ENCODE measurements at places on chromosomes 5 and 9. TPM values are rescaled to one million over a fixed set of nuclear protein-coding genes. Genes with fewer than 3 reads are reported as not detected.
A peak's percentile ranks its signal among the peaks of the same experiment; 100 is the strongest.

ANKRD31 gene
- 0.11 TPM for total RNA-seq

FAM151B gene
- total RNA-seq = 0.91 TPM

ZDHHC11B gene
- total RNA-seq = 13.4 TPM

C9orf85 gene
- total RNA-seq = 6.3 TPM

IQGAP2 gene
- 4.1 TPM for total RNA-seq

IL9 gene
- not detected for total RNA-seq

SPINK7 gene
- not detected for total RNA-seq

SHISAL2B gene
- not detected for total RNA-seq

DNA sequence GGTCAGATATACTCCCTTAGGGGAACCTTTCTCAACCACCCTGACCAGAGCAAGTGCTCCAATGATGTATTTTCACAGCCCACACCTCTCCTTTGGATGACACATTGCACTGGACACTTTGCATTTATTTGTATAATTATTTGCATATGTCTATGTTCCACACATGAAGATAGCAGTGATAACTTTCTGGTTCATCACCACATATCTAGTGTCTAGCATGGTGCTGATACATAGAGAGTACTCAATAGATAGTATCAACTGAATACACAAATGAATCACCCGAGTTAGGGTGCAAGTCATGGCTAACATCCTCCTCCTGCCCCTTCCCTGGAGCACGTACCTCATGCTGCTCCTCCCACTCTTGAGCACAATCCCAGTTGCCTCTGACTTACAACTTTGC, 617.6 kb downstream of the EBF1 start:
- peak overlapping the region; percentile 84 for H3K27ac ChIP-seq
- no peaks in the 10 kb centered on the region for H3K36me3 ChIP-seq
- DNase-seq = no peak

DNA sequence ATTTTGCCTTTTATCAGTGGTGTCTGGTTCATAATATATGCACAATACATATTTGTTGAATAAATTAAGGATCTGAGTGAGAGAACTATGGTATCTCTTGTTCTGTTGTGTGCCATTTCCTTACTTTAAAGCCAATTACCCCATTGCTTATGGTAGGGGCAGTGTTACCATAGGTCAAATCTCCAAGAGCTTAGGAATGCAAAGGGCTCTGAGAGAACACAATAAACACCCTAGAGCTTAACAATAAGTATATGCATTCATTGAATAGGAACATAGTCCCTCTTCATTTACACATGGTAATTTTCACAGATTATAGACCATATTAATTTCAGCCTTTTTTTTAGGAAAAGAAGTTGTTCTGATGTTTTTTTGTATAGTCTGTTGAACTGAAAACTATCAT, 112.2 kb downstream of the MCTP1 start:
- H3K36me3 ChIP-seq = no peaks in the 10 kb centered on the region
- DNase-seq = no peak
- H3K4me1 ChIP-seq = no peaks in the 10 kb centered on the region
- H3K27ac ChIP-seq = no peak overlapping the region
- H3K27me3 ChIP-seq = no peaks in the 10 kb centered on the region

- no peaks in the 10 kb centered on the region for H3K27me3 ChIP-seq
- peaks cover 22% of the 10 kb centered on the region for H3K4me1 ChIP-seq
- H3K27ac ChIP-seq = no peak overlapping the region
- no peak for DNase-seq
- H3K4me3 ChIP-seq = no peak overlapping the region
These were observed 63.1 kb downstream of the RNF38 start for GRCh38 chr9:36337002-36337401.

DNA sequence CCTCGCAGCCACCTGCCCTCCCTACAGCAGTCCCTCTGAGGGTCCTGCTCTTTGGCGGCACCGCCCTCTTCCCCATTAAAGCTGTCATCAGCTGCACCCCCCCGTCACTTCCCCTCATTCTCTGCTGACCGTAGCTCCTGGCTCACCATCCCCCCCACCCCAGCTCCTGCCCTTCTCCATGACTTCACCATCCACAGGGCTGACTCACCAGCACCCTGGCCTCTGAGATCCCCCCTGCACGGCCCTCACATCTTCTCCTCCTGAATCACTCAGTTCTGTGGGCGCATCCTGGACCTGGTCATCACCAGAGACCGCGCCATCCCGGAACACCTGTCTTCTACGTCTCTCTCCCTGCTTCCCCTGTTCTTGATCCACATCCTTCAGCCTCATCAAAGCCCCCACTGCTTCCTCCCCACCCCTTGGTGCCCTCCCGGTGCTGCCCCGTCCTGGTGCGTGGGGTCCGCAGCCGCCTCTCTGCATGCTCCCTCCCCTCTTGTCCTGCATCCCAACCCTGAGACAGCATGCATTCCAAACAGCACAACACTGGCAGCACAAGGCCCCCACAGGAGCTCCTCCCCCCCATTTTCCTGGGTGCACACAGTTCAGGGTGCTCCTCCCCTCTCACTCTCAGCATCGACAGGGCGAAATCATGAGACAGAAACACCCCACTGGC, 12.9 kb downstream of the FLT4 start:
- H3K27ac ChIP-seq = no peak overlapping the region
- H3K4me1 ChIP-seq = peaks cover 25% of the 10 kb centered on the region
- H3K27me3 ChIP-seq = peaks cover 41% of the 10 kb centered on the region
- no peaks in the 10 kb centered on the region for H3K36me3 ChIP-seq
- H3K4me3 ChIP-seq = no peak overlapping the region

GRCh38 chr5:122929001-122929400, 83.6 kb downstream of the SNX24 start:
- DNase-seq = no peak
- no peaks in the 10 kb centered on the region for H3K36me3 ChIP-seq
- no peaks in the 10 kb centered on the region for H3K27me3 ChIP-seq
- H3K27ac ChIP-seq = no peak overlapping the region
- H3K4me1 ChIP-seq = no peaks in the 10 kb centered on the region
- no peak overlapping the region for H3K4me3 ChIP-seq

DNA sequence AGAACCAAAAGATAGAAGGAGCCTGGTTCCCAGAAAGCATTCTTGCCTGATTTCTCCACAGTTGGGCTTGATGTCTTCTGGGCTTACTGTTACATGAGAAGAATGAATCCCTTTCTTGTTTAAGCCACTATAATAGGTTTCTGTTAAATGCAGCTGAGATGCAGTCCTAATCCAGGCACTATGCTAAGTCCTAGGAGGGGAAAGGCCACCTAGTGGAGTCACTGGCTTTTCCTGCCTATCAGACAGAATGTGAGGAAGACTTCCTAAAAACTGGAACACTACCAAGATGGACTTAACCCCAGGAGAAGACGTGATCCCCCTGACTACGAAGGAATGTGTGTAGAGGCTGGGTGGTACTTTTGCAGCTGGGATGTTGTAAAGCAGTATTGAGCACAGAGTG, 34.3 kb upstream of the FSD1L start:
- no peak for DNase-seq
- H3K4me3 ChIP-seq = no peak overlapping the region
- no peak overlapping the region for H3K27ac ChIP-seq

DNA sequence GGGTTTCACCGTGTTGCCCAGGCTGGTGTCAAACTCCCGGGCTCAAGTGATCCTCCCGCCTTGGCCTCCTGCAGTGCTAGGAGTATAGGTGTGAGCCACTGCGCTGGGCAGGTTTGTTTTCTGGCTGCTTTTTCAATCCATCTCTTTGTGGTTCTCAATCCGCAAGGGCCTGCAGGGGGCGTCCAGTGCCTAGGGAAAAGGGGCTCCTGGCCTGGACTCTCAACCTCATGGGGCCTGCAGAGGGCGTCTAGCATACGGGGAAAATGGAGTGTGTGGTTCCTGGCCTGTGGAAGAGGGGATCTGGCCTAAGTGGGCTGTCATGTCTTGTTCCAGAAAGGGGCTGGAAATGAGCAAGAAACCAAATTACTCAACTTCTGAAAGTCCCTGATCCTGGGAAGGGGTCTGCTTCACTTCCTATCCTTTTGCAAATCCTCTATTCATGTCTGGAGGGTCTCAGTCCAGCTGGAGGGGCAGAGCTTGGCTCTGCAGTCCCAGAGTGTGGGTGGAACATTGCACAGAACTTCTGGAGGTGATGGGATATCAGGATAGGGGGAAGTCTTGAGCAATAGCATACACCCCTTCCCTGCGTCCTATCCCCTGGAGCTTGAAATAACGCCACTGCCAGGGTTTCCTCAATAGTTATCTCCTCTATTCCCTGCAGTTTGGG, 12.7 kb upstream of the CCL27 start:
- H3K4me3 ChIP-seq = no peak overlapping the region
- no peaks in the 10 kb centered on the region for H3K4me1 ChIP-seq
- H3K27ac ChIP-seq = no peak overlapping the region
- peak; percentile 41 for DNase-seq
- no peaks in the 10 kb centered on the region for H3K27me3 ChIP-seq

GRCh38 chr9:129394061-129394885, 216.2 kb upstream of the IER5L start:
- H3K4me1 ChIP-seq = peaks cover 4% of the 10 kb centered on the region
- DNase-seq = no peak
- no peaks in the 10 kb centered on the region for H3K27me3 ChIP-seq
- H3K4me3 ChIP-seq = no peak overlapping the region

GRCh38 chr5:33688066-33688465, 203.7 kb downstream of the ADAMTS12 start:
- no peak for DNase-seq
- no peak overlapping the region for H3K4me3 ChIP-seq
- peaks cover 8% of the 10 kb centered on the region for H3K27me3 ChIP-seq
- H3K4me1 ChIP-seq = peaks cover 8% of the 10 kb centered on the region
- H3K36me3 ChIP-seq = no peaks in the 10 kb centered on the region

DNA sequence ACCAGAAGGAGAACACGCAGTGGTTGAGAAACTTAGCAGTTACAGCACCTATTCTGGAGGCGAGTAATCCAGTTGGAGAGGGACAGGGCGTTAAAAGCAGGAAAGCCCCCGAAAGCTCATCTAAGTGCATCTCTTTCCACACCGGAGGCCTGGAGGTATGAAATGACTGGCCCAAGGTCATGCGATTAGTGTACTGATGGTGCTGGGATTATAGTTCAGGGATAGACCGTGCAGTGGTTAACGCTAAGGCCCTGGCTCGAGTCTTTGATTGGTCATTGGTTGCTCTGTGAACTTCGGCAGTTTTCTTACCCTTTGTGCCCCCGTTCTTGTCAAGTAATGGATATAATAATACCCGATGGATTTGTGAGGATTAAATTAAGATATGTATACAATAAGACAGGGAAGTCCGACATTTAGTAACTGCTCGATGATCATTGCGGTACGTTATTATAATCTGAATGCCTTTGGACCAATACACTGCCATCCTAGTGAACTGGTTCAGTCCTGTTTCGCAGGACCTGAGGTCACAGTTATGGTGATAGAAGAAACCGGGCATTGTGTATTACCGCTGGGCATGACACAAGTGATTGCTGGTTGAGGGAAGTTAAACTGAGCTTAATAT, 960 bp downstream of the CANX start:
- no peak for DNase-seq
- peak overlapping the region; percentile 94 for H3K27ac ChIP-seq

DNA sequence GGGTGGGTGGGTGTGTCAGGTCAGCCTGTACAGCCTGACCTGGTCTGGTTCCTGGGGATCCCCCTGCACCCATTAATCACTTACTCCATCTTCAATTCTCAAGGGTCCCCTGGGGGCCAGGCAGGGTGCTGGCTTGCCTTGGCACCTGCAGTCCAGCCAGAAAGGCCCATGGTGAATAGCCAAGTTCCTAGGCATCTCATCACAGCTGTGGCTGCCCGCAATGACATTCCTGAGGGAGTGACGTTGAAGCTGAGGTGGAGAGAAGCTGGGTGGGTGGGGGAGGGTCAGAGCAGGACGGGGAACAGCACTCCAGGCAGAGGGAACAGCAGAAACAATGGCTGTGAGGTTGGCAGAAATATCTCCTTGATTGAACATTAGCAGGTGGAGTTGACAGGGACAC, 10.6 kb downstream of the HMCN2 start:
- DNase-seq = no peak
- peaks cover 8% of the 10 kb centered on the region for H3K27me3 ChIP-seq
- no peak overlapping the region for H3K27ac ChIP-seq
- H3K4me1 ChIP-seq = peaks cover 18% of the 10 kb centered on the region
- no peaks in the 10 kb centered on the region for H3K36me3 ChIP-seq

- H3K27ac ChIP-seq = peak overlapping the region; percentile 86
- peaks cover 26% of the 10 kb centered on the region for H3K36me3 ChIP-seq
- no peak overlapping the region for H3K4me3 ChIP-seq
These were observed 34.8 kb downstream of the TMEM252 start for GRCh38 chr9:68505681-68506409.

GRCh38 chr5:58849921-58850667, 267.2 kb downstream of the RAB3C start:
- H3K4me3 ChIP-seq = no peak overlapping the region
- no peaks in the 10 kb centered on the region for H3K4me1 ChIP-seq
- no peak for DNase-seq
- H3K27ac ChIP-seq = no peak overlapping the region
- H3K36me3 ChIP-seq = no peaks in the 10 kb centered on the region
- H3K27me3 ChIP-seq = peaks cover 49% of the 10 kb centered on the region

GRCh38 chr9:133918111-133918813, 73.9 kb downstream of the VAV2 start:
- no peak for DNase-seq
- peak overlapping the region; percentile 61 for H3K27ac ChIP-seq
- no peaks in the 10 kb centered on the region for H3K36me3 ChIP-seq
- H3K4me3 ChIP-seq = peak overlapping the region; percentile 28

DNA sequence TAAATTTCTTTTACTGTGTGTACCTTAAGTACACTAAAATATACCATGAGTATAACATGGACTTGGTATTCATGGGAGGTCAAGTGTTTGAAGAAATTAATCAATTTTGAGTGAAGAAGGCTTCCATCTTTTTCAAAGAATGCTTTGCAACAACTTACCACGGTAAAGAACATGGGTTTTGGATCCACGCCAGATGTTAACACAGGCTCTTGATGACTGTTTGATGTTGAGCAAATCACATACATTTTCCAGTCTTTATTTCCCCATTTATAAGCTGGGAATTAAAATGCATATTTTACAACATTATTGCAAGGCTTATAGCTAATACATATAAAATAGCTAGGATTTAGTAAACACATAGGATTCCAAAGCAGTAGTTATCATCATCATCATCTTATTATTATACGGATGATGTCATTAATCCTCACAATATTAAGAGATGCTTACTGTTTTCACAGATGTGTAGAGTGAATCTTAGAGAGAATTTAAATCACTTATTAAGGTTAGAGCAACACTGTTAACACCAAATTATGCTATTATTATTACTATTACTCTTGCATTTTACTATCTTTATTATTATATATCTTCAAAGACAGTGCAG, 362.0 kb downstream of the PRELID2 start:
- no peaks in the 10 kb centered on the region for H3K27me3 ChIP-seq
- no peaks in the 10 kb centered on the region for H3K36me3 ChIP-seq
- H3K27ac ChIP-seq = no peak overlapping the region
- H3K4me1 ChIP-seq = no peaks in the 10 kb centered on the region
- no peak for DNase-seq

Measured in left ventricle myocardium inferior (tissue), 1 donor.